ENCODE measurements at places on chromosomes 1 and 21. TPM values are rescaled to one million over a fixed set of nuclear protein-coding genes. Genes with fewer than 3 reads are reported as not detected.

Gene ZBED6
- 20.8 TPM for total RNA-seq

Gene S100A14
- total RNA-seq, result 30.4 TPM

GRCh38 chr21:42829417-42829816, 49.9 kb downstream of the WDR4 start:
- peaks cover 5% of the 10 kb centered on the region for H3K4me1 ChIP-seq
- no peak for DNase-seq

GRCh38 chr1:54806931-54807611, 5.9 kb upstream of the TTC22 start:
- peaks cover 7% of the 10 kb centered on the region for H3K4me1 ChIP-seq
- DNase-seq, result peak; percentile 8
- H3K4me3 ChIP-seq, result no peak overlapping the region
- no peak overlapping the region for H3K27ac ChIP-seq

- H3K4me3 ChIP-seq, result no peak overlapping the region
- H3K27ac ChIP-seq, result no peak overlapping the region
- H3K4me1 ChIP-seq, result peaks cover 4% of the 10 kb centered on the region
These were observed 33.4 kb downstream of the SH3BP5L start for GRCh38 chr1:248792342-248792741.

DNA sequence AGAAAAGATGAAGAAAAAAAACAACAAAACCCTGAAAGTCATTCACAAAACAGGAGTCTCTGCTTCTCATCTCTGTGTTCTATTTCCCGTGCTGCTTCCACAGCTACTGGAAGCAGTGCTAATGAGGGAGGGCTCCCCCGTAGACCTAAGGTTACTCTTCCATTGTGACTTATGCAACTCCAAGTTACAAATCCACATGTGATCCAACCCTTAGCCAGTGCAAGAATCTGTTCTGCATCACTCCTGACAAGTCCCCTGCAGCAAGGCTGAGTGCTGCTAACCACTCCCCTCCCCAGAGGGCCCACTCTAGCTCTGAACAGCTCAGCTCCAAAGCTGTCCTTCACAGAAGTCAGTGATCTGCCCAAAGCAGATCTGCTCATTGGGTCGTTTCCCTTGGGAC, 10.3 kb downstream of the DNALI1 start:
- peak; percentile 21 for DNase-seq
- no peaks in the 10 kb centered on the region for H3K4me1 ChIP-seq
- H3K27me3 ChIP-seq, result no peaks in the 10 kb centered on the region
- no peak overlapping the region for H3K4me3 ChIP-seq

- H3K27ac ChIP-seq, result no peak overlapping the region
- no peaks in the 10 kb centered on the region for H3K4me1 ChIP-seq
- no peak for DNase-seq
- no peak overlapping the region for H3K4me3 ChIP-seq
- H3K27me3 ChIP-seq, result no peaks in the 10 kb centered on the region
- H3K36me3 ChIP-seq, result no peaks in the 10 kb centered on the region
These were observed 125.7 kb downstream of the FMN2 start for GRCh38 chr1:240217403-240217802.
